ENCODE measurements at places on chromosomes 1 and 21.

GRCh38 chr1:16989676-16990391 lies 9.4 kb upstream of the MFAP2 start:
- DNase-seq = no peak

GRCh38 chr1:53121319-53122172 lies 20.9 kb downstream of the SLC1A7 start:
- DNase-seq = no peak

DNA sequence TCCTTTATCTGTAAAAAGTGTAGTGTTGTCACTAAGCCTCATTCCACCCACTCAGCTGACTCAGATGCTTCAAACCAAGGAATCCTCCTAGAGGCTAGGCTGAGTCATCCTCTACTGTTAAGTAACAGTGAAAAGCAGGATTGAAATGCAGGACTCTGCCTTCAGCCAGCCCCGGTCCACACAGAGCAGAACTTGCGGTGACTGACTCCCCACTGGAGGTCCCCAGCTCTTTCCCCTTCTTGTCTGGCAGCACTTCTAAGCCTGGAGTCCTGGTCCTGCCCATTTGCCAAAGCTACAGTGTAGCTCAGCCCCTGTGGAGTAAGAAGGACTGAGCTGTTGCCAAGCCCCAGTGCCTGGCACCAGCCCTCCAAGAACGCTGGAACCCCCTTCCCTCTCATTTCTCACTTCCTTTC lies 1.7 kb downstream of the RAB7B start:
- DNase-seq = peak; percentile 75

DNA sequence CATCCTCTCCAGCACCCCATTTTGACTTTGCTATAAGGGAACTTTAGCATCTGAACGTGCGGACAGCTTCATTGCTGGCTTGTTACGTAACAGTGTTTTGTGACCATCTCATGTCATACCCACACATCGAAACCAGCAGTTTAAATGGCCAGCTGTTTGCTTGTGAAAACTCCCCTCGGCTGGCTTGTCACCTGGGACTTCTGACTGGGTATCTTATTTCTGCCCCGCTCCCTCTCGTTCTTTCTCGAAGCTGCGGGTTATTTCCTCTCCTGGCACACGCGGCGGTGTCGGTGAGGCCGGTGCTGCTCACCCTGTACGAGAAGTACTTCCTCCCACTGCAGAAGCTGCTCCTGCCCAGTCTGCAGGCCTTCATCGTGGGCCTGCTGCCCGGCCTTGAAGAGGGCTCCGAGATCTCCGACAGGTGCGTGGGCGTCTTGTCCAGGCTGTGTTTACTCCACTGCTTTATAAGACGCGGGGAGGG lies 43.5 kb downstream of the DOP1B start:
- DNase-seq = peak; percentile 68

- DNase-seq = no peak
These were observed 14.1 kb downstream of the MTR start for GRCh38 chr1:236809148-236809547.

DNA sequence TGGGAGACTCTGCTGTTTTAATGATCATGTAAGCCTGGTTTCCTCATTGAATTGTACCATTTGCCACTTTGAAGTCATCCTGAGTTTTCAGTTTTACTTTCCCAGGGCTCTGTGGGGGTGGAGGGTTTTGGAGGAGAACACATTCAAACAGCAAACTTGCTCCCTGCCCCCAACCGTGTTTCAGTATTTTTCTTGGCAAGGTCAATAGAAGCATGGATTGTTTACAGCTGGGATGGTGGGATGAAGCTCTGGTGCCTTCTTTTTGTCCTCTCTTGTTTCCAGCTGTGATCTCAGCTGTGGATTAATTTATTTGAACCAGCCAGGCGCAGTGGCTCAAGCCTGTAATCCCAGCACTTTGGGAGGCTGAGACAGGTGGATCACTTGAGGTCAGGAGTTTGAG lies 54.3 kb upstream of the SERBP1 start:
- DNase-seq = no peak

GRCh38 chr1:98053471-98054366 lies 132.9 kb upstream of the DPYD start:
- DNase-seq = peak; percentile 10

GRCh38 chr1:17994046-17994445 lies 113.6 kb upstream of the IGSF21 start:
- DNase-seq = no peak

DNA sequence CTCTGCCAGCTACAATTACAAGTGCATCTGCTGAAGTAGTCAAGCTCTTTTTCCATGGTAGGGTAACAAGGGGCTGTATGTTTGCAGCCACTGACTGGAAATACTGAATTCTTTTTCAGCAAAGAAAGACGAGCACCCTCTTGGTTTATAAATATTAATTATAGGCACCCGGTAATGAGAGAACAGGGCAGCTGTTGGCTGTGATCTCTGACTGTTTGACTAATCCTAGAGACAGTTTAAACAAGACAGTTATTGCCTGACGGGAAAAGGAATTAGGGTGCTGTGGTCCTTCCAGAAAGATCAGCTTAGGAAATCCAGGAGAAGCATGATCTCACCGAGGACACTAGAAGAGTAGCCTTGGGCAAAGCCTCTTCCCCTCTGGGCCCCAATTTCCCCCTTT lies 183.7 kb upstream of the ZC3H12A start:
- DNase-seq = no peak

DNA sequence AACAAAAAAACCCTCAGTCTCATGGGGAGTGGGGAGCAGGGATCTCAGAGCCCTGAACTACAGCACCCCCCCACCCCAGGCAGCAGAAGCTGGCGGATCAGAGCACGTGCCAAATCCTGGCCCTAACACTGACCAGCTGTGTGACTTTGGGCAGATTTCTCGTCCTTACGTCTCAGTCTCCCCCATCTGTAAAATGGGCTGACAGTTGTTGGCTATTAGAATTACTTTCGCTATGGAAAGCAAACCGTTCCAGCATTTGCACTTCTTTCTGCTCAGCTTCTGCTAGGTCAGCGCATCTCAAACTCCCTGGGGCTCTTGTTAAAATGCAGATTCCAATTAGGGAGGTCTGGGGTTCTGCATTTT lies 15.5 kb downstream of the TNFRSF8 start:
- no peak for DNase-seq

DNA sequence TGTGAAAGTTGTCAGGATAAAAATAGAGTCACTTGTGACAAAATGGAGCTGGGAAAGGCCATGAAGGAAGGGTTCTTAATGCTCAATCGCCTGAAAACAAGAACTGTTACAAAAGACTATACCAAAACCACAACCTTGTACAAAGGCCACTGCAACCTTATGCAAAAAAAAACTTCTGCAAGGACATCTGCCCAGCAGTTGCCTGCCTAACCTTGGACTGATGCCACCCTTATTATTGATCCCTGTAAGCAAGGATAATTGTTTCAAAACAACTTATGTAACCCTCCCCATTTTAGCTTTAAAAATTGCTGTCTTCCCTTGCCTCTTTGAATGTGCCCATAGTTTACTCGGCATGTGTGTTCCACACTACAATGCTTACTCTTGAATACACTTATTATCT lies 5.7 kb downstream of the ALG14 start:
- no peak for DNase-seq

DNA sequence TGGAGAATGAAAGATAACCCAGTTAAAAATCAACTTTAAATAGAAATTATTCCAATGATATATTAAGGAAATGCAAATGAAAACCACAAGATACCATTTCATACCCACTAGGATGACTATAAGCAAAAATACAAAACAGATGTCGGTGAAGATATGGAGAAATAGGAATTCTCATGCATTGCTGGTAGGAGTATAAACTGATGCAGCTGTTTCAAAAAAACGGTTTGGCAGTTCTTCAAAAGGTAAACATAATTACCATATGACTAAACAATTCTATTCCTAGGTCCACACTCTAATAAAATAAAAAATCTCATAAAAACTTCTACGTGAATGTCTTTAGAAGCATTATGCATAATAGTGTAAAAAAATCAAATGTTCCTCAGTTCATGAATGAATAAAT lies 763.3 kb upstream of the BRINP3 start:
- no peak for DNase-seq

DNA sequence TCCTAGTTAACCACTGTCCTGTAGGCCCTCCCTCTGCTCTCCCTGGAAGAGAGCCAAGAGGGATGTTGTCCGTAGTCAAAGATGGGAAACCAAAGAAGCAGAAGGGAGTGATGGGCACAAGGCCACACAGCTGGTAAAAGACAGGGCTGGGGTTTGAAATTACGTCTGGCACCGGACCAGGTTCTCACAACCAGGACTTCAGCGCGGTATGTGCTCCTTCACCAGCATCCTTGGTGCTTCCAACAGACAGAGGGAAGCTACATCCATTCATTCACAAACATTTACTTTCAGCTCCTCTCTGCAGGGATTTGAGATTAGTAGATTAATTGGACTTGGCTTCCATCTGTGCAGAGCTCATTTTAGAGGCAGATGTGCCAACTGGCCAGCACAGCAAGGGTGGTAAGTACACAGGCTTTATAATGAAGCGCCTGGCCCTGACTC lies 191.2 kb downstream of the TRABD2B start:
- DNase-seq = no peak

- no peak for DNase-seq
These were observed 44.7 kb upstream of the LRRC7 start for GRCh38 chr1:69523032-69523431.

DNA sequence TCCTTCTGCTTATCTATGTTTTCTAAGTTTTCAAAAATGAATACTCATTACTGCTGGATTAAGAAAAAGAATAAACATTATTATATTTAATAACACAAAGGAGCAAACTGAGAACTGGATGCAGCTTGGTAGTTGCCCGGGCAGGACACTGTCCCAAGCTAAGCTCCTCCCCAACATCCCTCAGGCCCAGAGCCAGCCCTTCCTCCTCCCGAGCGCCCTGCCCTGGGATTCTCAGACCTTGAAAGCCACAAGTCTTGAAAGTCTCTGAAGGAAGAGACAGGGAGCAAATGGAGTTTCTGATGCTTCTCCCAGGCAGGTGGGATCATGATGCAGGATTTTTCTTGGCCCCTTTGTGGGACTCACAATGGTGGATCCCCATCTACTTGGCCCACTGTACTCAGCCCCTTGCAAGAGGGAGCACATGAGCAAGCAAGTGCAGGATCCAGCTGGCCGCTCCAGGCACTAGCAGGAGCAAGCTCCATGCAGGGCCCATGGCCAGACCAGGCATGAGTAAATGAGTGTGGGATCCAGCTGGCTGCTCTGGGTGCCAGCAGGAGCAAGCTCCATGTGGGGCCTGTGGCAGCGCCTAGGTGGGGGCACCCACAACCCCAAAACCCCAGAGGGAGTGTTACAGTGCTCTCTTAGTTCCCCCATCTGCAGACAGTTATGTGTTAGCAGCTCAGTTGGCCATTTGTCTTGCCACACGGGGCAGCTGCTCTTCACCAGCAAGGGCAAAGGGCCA lies 32.1 kb upstream of the RAB4A start:
- DNase-seq = no peak
